ENCODE measurements at places on chromosomes 1 and 21.

GRCh38 chr1:30382496-30382895 is 340.9 kb downstream of the MATN1 start:
- no peak overlapping the region for H3K4me3 ChIP-seq
- DNase-seq, result no peak
- no peak overlapping the region for H3K27ac ChIP-seq
- no peaks in the 10 kb centered on the region for H3K27me3 ChIP-seq
- no peaks in the 10 kb centered on the region for H3K4me1 ChIP-seq
- H3K36me3 ChIP-seq, result no peaks in the 10 kb centered on the region

DNA sequence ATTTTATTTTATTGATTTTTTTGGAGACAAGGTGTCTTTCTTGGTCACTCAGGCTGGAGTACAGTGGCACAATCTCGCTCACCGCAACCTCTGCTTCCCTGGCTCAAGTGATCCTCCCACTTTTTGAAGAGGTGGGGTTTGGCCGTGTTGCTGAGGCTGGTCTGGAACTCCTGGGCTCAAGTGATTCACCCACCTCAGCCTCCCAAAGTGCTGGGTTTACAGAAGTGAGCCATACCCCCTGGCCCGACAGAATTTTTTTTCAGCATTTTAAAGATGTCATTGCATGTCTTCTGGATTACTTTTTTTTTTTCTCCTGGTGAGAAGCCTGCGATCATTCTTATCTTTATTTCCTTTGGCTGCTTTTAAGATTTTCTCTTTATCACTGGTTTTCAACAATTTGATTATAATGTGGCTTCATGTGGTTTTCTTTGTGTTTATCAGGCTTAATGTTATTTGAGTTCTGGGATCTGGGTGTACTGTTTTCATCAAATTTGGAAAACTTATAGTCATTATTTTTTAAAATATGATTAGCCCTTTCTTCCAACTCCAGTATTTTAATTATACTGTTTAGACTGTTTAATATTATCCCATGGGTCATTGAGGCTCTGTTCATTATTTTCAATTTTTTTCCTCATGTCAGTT is 23.1 kb upstream of the PTBP2 start:
- DNase-seq, result no peak
- peaks cover 12% of the 10 kb centered on the region for H3K4me1 ChIP-seq
- H3K27ac ChIP-seq, result no peak overlapping the region
- no peaks in the 10 kb centered on the region for H3K36me3 ChIP-seq

DNA sequence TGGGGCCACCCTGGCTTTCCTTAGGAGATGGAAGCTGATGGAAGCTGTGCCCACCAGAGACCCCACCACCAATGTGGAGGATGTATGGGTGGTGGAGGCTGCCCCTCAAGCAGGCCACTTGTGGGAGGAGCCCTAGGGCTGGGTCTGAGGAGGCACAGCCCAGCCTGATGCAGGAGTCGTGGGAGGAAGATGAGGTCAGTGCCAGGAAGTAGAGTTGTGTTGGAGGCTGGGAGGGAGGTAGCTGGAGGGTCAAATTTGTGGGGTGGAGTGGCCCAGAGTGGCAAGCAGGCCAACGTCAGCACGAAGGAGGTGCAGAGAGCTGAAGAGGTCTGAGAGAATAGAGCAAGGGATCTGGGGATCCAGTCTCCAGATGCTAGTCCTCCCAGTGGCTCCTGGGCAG is 119.0 kb upstream of the USP24 start:
- H3K4me1 ChIP-seq, result peaks cover 21% of the 10 kb centered on the region
- H3K4me3 ChIP-seq, result no peak overlapping the region
- H3K27ac ChIP-seq, result no peak overlapping the region

- H3K4me3 ChIP-seq, result no peak overlapping the region
- H3K27me3 ChIP-seq, result peaks cover 2% of the 10 kb centered on the region
- peak overlapping the region; percentile 48 for H3K27ac ChIP-seq
- peaks cover 64% of the 10 kb centered on the region for H3K36me3 ChIP-seq
Measured at GRCh38 chr1:207813946-207814345, 62.1 kb downstream of the CD46 start.

DNA sequence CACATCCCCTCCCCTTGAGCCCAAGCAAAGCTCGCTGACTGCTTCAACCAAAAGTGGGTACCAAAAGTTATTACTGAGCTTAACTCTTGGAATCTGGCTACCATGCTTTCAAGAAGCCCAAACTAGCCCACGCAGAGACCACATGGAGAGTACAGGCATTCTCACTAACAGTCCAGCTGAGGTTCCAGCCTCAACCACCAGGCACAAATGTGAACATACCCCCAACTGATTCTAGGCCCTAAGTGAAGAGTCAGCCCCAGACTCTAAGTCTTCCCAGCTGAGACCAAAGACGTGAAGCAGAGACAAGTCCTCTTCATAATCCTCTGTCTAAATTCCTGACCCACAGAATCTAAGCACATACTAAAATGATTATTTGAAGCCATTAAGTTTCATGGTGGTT is 36.8 kb downstream of the EVI5 start:
- H3K36me3 ChIP-seq, result no peaks in the 10 kb centered on the region
- no peak for DNase-seq
- H3K27ac ChIP-seq, result peak overlapping the region; percentile 26

GRCh38 chr1:12458571-12458970 is 159.4 kb downstream of the DHRS3 start:
- no peak overlapping the region for H3K27ac ChIP-seq
- no peak overlapping the region for H3K4me3 ChIP-seq
- H3K4me1 ChIP-seq, result peaks cover 43% of the 10 kb centered on the region
- peaks cover 2% of the 10 kb centered on the region for H3K27me3 ChIP-seq

DNA sequence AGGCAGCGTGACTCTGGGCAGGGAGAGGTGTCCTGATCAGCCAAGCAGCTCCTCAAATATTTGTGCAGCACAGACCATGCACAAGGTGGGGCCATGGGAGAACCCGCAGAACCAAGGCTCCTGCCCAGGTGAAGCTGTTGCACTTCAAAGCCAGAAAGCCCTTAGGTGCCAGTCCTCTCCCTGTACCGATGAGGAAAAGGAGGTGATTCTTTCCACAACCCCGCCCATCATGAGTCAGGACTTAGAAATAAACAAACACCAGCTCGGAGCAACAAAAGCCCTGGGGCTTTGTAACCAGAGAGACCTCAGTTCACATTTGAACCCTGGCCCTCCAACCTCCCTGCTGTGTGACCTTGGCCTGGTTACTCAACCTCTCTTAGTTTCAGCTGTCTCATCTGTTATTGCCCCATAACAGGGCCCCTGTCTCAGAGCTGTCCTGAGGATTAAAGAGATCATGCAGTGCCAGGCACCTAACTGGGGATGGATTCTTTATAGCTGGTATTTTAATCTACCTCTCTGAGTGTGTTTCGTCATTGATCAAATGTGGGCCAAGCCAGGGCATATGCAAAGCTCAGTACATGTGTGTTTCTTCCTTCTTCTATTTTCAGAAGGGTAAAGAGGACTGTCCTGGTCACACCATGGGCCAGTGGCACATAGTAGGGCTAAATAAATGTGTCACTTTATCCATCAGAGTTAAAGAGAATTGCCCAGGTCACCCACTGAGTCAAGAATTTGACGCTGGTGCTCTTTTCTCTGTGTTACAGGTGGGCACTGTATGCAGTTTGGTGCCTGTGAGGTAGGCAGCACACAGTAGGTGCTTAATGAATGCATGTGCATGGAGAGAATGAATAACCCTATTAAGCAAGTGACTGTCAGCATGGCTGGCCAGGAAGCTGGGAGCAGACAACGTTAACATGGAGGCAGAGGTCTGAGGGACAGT is 1.4 kb downstream of the LDLRAD1 start:
- H3K27me3 ChIP-seq, result peaks cover 3% of the 10 kb centered on the region
- DNase-seq, result no peak
- no peak overlapping the region for H3K4me3 ChIP-seq
- no peaks in the 10 kb centered on the region for H3K4me1 ChIP-seq
- H3K36me3 ChIP-seq, result no peaks in the 10 kb centered on the region
- H3K27ac ChIP-seq, result no peak overlapping the region

DNA sequence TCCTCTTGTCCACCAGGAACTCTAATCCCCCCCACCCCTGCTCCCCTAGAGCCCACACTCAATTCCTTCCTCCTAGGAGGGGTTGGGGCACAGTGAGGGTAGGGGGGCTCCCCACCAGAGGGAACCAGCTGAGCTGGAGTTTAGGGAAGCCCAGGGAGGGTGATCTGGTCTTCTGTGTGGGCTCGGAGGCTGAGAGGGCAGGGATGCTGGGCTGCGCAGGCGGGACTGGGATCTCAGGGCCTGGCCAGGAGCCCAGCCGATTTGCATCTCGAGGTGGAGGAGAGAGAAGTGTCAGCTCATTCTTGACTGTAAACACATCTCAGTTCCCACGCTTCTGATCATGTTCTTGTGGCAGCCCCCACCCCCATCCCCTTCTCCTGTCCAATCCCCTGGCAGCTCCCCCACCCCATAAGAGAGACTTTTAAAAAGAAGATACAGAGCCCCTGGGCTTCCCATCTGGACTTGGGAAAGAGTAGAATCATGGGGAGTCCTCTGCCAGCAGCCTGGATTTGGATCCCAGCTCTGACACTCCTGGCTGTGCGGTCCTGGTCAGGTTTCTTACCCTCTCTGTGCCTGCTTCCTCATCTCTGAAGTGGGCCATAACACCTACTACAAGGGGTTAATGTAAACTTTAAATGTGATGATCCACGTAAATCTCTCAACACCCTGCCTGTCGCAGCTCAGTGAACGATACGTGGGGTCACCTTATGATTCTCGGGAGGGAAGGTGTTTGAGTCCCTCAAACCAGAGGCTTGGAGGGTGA is 6.6 kb downstream of the PEAR1 start:
- DNase-seq, result no peak
- H3K27ac ChIP-seq, result no peak overlapping the region
- H3K4me3 ChIP-seq, result no peak overlapping the region
- H3K36me3 ChIP-seq, result peaks cover 17% of the 10 kb centered on the region

GRCh38 chr1:37177230-37177864 is 143.0 kb upstream of the GRIK3 start:
- H3K36me3 ChIP-seq, result no peaks in the 10 kb centered on the region
- peaks cover 1% of the 10 kb centered on the region for H3K27me3 ChIP-seq
- no peak overlapping the region for H3K4me3 ChIP-seq
- no peak overlapping the region for H3K27ac ChIP-seq
- H3K4me1 ChIP-seq, result peaks cover 5% of the 10 kb centered on the region
- DNase-seq, result peak; percentile 54

GRCh38 chr1:6098303-6099215 is 52.9 kb downstream of the KCNAB2 start:
- peaks cover 4% of the 10 kb centered on the region for H3K36me3 ChIP-seq
- no peaks in the 10 kb centered on the region for H3K4me1 ChIP-seq
- no peak overlapping the region for H3K4me3 ChIP-seq
- no peak for DNase-seq
- H3K27ac ChIP-seq, result no peak overlapping the region

- H3K4me1 ChIP-seq, result no peaks in the 10 kb centered on the region
- H3K4me3 ChIP-seq, result no peak overlapping the region
- peaks cover 1% of the 10 kb centered on the region for H3K27me3 ChIP-seq
Measured at GRCh38 chr1:186700722-186701121, 20.5 kb upstream of the PTGS2 start.

- H3K4me3 ChIP-seq, result no peak overlapping the region
- DNase-seq, result no peak
- H3K27ac ChIP-seq, result no peak overlapping the region
- no peaks in the 10 kb centered on the region for H3K36me3 ChIP-seq
Measured at GRCh38 chr1:200176798-200177197, 149.3 kb downstream of the NR5A2 start.

DNA sequence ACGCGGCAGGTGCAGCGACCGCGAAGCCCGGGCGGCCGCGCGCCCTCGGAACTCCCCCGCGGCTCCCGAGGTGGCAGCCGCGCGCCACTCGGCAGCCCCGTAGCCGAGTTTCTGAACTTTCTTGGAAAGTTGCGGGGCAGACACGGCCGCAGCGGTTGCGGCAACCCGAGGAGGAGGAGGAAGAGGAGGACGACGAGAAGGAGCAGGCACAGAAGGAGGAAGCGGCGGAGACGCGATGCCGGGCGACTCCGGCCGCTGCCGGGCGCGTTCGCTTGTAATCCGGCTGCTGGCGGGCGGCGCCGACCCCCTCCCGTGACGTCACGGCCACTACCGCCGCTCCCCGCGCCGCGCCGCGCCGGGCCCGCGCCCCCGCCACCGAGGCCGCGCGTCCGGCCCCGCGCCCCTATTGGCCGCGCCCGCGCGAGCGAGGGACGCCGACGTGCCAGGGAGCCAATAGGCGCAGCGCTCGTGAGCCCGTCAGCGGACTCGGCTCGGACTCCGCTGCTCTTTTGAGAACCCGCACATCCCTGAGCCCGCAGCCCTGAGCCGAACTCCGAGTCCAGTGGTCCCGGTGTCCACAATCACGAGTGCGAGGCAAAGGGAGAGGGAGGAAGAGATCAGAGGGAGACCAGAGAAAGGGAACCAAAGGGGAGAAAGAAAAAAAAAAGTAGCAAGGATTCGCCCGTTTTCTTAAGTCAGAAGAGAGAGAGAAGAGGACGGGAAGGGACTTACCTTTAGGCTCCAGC is 736 bp upstream of the BARHL2 start:
- DNase-seq, result peak; percentile 61
- H3K4me3 ChIP-seq, result peak overlapping the region; percentile 86
- no peak overlapping the region for H3K27ac ChIP-seq
- peaks cover 40% of the 10 kb centered on the region for H3K4me1 ChIP-seq
- peaks cover 37% of the 10 kb centered on the region for H3K27me3 ChIP-seq
- H3K36me3 ChIP-seq, result peaks cover 4% of the 10 kb centered on the region

GRCh38 chr1:19840228-19840627 is 25.1 kb upstream of the RNF186 start:
- no peaks in the 10 kb centered on the region for H3K27me3 ChIP-seq
- H3K4me3 ChIP-seq, result no peak overlapping the region
- H3K27ac ChIP-seq, result no peak overlapping the region

- H3K27me3 ChIP-seq, result peaks cover 1% of the 10 kb centered on the region
- no peak overlapping the region for H3K4me3 ChIP-seq
- no peaks in the 10 kb centered on the region for H3K36me3 ChIP-seq
- H3K27ac ChIP-seq, result no peak overlapping the region
Measured at GRCh38 chr21:29186246-29186645, 55.8 kb downstream of the MAP3K7CL start.

- peaks cover 5% of the 10 kb centered on the region for H3K27me3 ChIP-seq
- no peak for DNase-seq
- H3K4me3 ChIP-seq, result no peak overlapping the region
- H3K36me3 ChIP-seq, result peaks cover 3% of the 10 kb centered on the region
Measured at GRCh38 chr1:201724766-201725118, 104.2 kb upstream of the IPO9 start.

GRCh38 chr1:219189021-219189824 is 15.5 kb downstream of the LYPLAL1 start:
- no peak for DNase-seq
- no peaks in the 10 kb centered on the region for H3K36me3 ChIP-seq
- no peak overlapping the region for H3K27ac ChIP-seq
- H3K4me1 ChIP-seq, result no peaks in the 10 kb centered on the region
- no peaks in the 10 kb centered on the region for H3K27me3 ChIP-seq

DNA sequence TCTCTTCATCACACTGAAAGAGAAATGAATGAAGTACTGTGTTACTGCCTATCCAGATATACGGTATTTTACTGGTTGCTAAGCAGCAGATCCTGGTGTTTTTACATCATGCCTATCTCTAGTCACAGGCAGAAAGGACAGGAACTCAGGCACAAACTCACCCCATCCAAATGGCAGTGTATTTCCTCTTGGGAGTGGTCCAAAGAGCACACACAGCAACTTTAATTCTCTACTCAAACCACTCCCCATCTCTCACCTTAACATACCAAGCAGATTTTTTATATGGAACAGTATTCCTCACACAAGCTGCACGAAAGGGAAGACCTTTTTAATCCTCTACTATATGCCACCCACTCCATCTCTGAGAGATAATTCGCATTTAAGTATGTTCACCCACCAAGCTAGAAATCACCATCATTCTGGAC is 27.3 kb downstream of the EIF4G3 start:
- H3K4me3 ChIP-seq, result peak overlapping the region; percentile 42
- peaks cover 14% of the 10 kb centered on the region for H3K4me1 ChIP-seq
- H3K36me3 ChIP-seq, result no peaks in the 10 kb centered on the region
- H3K27me3 ChIP-seq, result peaks cover 2% of the 10 kb centered on the region
- peak; percentile 45 for DNase-seq
- H3K27ac ChIP-seq, result peak overlapping the region; percentile 98

Measured in endothelial cell (in vitro differentiated cells).